PC-3 (cell line): ENCODE measurements at places on chromosomes 11 and 22. TPM values are rescaled to one million over a fixed set of nuclear protein-coding genes. Genes with fewer than 3 reads are reported as not detected.

Gene OR4A16
- total RNA-seq: not detected in 2 replicates

Gene MUC2
- 0.26 and 0.40 TPM in 2 replicates for total RNA-seq

Gene OR56A1
- total RNA-seq: not detected in 2 replicates

- peaks cover 31% of the 10 kb centered on the region for H3K4me1 ChIP-seq
- no peak overlapping the region for H3K4me3 ChIP-seq
- peaks cover 6% of the 10 kb centered on the region; the same call in 1 of the 2 replicates for H3K36me3 ChIP-seq
- H3K27ac ChIP-seq: peak overlapping the region; percentile 84
Observed at GRCh38 chr22:30297276-30297990, 8.1 kb upstream of the CASTOR1 start.

- H3K4me3 ChIP-seq: no peak overlapping the region
- H3K36me3 ChIP-seq: no peaks in the 10 kb centered on the region
- peaks cover 24% of the 10 kb centered on the region for H3K4me1 ChIP-seq
- H3K27ac ChIP-seq: no peak overlapping the region
Observed at GRCh38 chr22:39207141-39208012, 37.4 kb downstream of the PDGFB start.

DNA sequence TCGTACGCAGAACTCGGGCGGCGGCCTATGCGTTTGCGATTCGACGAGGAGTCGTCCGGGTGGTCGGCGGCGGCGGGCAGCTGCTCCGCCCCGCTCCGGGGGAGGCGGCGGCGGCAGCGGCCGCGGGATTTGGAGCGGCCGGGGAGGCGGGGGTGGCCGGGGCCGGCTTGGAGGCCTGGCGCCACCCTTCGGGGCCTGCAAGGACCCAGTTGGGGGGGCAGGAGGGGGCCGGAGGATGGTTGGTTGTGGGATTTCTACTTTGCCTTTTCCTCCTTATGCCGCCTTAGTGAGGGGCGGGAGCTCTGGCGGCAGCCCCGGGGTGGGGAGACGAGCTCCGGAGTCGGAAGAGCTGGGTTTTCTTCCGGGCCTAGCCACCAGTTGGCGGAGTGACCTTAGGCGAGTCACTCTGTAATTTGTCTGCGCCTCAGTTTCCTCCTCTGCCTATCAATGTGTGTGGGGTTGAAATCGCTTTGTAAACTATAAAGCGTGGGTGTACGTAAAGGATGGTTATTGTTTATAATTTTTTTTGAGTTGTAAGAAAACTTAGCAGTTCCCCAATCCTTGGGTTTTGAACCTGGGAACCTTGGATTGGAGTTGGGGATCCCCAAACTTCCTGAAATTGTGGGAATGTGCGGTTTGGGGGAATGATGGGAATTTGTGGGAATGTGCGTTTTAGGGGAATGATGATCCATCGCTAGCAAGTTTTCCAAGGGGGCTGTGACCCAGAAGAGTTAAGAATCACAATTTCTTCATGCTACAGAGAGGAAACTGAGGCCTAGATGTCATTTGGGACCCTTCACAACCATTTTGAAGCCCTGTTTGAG, 679 bp downstream of the TUG1 start:
- peak overlapping the region; percentile 94 for H3K4me3 ChIP-seq
- H3K4me1 ChIP-seq: peaks cover 34% of the 10 kb centered on the region
- no peaks in the 10 kb centered on the region for H3K27me3 ChIP-seq
- DNase-seq: peak; percentile 15
- peak overlapping the region; percentile 63 for H3K27ac ChIP-seq

DNA sequence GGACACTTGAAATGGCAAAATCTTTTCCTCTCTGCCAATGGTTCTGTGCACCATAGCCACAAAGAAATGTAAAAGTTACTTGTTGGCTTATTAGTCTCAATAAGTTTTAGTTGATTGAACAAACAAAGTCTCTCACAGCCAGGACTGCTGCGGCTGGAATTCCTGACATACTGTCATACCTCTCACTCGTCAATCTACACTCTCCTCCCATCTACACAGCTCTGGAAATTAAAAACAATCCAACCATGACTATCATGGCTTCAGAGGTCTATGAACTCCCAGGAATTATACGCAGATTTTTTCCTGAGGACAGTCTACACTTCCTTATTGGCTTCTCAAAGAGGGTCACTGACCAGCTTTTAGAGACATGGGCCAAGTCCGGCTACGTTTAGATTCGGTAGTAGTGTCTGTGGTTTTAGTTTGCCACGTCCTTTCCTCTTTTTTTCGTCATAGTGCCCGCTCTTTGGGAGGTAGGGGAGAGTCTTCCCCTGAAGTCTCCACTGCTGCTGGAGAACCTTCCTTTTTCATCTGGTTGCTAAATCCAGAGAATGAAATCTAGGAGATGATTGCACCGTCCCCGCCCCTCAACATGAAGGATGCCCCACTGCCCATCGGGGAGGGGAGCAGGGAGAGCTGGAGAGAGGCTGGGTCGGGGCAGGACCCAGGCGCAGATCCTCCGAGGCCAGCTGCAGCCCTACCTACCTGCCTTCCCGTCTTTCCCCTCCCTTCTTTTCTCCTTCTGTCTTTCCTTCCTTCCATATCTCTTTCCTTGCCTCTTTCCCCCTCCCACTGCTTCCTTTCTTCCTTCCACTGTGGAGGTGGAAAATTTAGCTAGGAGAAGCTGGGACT, 1.0 kb upstream of the PLEKHB1 start:
- peaks cover 5% of the 10 kb centered on the region for H3K4me1 ChIP-seq
- no peaks in the 10 kb centered on the region for H3K27me3 ChIP-seq
- no peak for DNase-seq
- H3K4me3 ChIP-seq: no peak overlapping the region
- H3K27ac ChIP-seq: no peak overlapping the region
- H3K36me3 ChIP-seq: no peaks in the 10 kb centered on the region

DNA sequence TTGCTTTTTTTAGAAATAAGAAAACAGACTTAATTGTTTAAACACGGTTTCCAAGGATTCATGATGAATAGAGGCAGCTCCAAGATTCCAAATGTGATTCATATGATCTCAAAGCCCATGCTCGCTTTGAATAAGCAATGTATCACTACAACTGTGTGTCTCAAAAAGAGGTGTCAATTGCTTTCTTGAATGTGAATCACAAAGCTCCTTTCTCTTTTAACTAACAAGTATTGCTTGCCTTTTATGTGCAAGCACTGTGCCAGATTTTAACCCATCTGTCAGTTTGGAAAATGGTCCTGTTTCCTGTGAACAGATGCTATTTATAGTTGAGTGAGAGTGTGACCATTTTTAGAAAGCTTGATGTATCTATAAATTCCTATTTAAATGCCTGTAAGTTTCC, 6.5 kb downstream of the OOSP1 start:
- no peaks in the 10 kb centered on the region for H3K4me1 ChIP-seq
- no peak overlapping the region for H3K27ac ChIP-seq
- H3K36me3 ChIP-seq: no peaks in the 10 kb centered on the region
- no peak overlapping the region for H3K4me3 ChIP-seq

DNA sequence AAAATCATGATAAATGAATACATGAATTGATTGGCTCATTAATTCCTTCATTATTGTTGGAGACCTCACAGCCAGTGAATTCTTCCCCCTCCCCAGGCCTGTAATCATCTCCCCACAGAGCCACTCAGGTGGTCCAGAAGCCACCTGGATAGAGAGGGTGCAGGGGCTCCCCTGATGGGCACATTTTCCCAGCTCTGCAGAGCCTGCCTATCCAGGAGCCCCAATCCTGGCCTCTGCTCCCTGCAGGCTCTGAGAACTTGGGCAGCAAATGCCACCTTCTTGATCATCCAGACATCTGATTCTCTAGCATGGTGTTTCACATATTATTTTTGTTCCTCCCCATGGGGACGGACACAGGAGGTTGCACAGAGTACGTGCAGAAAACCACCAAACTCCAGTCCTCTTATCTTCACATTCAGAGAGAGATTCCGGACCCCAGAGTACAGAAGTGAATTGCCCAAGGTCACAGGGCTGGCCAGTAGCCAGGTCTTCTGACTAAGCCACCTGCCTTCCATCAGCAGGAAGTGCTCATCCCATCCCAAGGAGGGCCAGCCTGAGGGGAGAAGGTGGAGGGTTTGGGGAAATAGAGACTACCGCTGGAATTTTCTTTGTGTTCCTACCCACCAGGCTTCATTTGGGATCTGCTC, 348.0 kb downstream of the BUD13 start:
- H3K27me3 ChIP-seq: peaks cover 16% of the 10 kb centered on the region
- H3K36me3 ChIP-seq: no peaks in the 10 kb centered on the region
- no peak overlapping the region for H3K27ac ChIP-seq
- 0 out of 2 replicates have a peak, but pooled peaks cover 2% of the 10 kb centered on the region for H3K4me1 ChIP-seq

DNA sequence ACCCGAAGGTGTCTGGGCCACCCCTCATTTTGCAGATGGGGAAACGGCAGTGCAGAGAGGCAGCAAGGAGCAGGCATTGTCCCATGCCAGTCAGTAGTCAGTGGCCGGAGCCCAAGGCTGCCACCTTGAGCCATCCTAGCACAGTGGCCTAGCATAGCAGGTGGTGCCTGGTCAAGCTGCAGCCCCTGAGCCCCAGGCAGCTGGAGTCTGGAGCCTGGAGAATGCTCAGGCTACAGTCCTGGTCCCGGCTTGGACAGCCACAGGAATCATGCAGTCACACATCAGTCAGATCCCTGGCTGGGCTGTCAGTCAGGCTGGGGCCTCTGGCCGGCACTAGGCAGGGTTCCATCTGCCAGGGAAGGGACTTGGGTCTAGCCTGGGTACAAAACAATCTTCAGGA, 18.6 kb downstream of the KCNC1 start:
- DNase-seq: no peak
- peaks cover 22% of the 10 kb centered on the region for H3K27me3 ChIP-seq
- H3K27ac ChIP-seq: no peak overlapping the region

DNA sequence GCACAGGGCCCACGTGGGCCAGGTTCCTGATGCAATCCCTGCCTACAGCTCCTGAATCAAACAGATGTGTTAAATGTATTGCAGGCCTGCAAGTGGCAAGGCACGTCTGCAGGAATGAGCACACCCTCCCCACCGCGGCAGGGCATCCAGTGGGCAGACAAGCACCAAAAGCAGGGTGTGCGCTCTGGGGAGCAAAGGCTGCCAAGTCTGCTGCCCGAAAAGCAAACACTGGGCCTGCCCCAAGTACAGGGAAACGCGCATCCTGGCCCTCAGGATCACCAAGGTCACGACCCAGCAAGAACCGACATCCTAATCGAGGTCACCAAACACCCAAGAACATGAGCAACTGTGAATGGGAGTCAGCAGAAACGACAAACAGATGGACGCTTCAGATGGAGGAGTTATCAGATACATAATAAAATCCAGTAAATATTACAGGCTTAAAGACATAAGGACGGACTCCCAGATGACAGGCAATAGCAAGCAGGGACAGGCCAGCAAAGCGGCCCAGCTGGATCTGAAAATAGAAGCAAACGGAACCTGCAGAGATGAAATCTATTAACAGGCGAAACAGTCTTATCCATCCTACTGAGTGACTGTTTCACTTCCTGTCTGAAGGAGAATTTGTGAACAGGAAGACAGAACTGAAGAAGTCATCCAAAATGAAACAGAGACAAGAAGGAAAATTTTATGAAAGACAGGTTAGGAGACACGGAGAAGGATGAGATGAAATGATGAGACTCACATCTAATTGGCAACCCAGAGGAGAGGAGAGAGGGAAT, 26.7 kb downstream of the CARS1 start:
- no peak overlapping the region for H3K27ac ChIP-seq
- peaks cover 26% of the 10 kb centered on the region for H3K36me3 ChIP-seq
- H3K27me3 ChIP-seq: no peaks in the 10 kb centered on the region
- no peak for DNase-seq
- no peak overlapping the region for H3K4me3 ChIP-seq

- peaks cover 27% of the 10 kb centered on the region for H3K4me1 ChIP-seq
- no peak overlapping the region for H3K4me3 ChIP-seq
- no peak overlapping the region for H3K27ac ChIP-seq
- no peaks in the 10 kb centered on the region for H3K27me3 ChIP-seq
- no peak for DNase-seq
Observed at GRCh38 chr11:2914455-2915195, 14.6 kb downstream of the PHLDA2 start.

DNA sequence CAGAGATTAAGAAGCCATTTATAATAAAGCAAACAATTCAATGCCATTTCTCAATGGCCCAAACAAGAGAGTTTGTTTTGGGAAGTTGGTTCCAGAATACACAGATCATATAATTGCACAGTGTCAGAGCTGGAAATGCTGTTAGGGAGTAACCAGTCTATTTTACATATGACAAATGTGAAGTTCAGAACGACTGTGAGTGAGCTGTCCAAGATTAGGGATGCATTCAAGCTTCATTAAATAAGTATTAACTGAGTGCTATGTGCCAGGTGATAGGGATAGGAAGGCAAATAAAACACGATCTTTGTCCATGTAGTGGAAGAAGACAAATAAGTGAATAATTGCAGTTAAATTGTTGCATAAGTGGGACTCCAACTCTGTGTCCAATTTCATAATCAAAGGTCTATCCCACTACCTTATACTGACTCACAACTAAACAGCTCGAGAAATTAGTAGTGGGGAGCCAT, 33.1 kb upstream of the PICALM start:
- peak; percentile 81 for DNase-seq
- no peaks in the 10 kb centered on the region for H3K27me3 ChIP-seq
- peaks cover 32% of the 10 kb centered on the region for H3K4me1 ChIP-seq
- no peak overlapping the region for H3K4me3 ChIP-seq

DNA sequence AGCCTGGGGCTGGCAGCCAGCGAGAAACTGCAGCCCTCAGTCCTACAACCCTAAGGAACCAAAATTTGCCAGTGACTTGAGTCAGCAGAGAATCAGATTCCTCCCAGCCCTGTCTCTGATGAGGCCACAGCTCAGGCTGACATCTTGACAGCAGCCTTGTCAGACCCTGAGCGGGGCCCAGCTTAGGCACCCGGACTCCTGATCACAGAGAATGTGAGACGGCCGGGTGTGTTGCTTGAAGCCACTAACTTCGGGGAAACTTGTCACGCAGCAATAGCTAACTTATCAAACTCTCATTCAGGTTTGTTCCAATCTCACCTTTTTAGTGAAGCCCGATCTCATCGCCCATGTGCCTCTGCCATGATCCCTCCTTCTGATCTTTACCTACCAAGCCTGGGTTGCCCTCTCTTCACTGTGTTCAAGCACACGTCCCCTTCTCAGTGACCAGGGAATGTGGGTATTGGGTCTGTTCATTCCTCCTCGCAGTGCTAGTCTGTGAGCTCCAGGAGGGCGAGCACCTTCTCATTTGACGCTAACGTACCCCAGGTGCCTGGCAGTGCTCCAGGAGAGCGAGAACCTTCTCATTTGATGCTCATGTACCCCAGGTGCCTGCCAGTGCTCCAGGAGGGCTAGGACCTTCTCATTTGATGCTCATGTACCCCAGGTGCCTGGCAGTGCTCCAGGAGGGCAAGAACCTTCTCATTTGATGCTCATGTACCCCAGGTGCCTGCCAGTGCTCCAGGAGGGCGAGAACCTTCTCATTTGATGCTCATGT, 280.7 kb downstream of the BRD1 start:
- H3K27ac ChIP-seq: no peak overlapping the region
- no peak for DNase-seq
- 0 out of 2 replicates have a peak, but pooled peaks cover 7% of the 10 kb centered on the region for H3K4me1 ChIP-seq
- H3K36me3 ChIP-seq: no peaks in the 10 kb centered on the region
- H3K27me3 ChIP-seq: peaks cover 68% of the 10 kb centered on the region
